NCI-H1417 (cell line): ENCODE measurements at places on chromosomes 4 and X.

GRCh38 chr4:54099748-54100574, at the start of gene GSX2:
TSS of gene GSX2 (plus strand) at chr4:54100163. CDS start at chr4:54100345, 182 bp downstream.
- peak; percentile 49 for DNase-seq

- no peak for DNase-seq
These were observed 6.3 kb downstream of the MAGEB1 start for GRCh38 chrX:30253257-30253656.

GRCh38 chr4:88033309-88033708, 25.9 kb downstream of the PKD2 start:
- DNase-seq, result peak; percentile 17

DNA sequence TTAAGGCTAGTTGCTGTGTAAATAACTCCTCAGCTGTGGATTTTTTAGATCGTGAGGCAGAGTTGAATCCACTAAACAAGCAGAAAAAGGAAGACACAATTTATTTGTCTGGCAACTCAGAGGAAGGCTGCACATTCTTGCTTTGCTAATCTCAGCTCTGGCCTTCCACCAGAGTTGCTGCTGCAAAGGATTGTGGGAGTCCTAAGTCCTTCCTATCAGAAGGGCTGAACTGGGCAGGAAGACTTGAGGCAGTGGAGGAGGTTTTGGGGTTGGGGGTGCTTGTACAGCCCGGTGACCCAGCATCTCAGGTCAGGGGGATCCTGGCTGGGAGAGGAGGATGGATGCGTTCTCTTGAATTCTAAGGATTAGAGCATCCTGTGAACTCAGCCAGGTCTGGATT, 11.0 kb upstream of the VSIG1 start:
- DNase-seq, result no peak

GRCh38 chr4:127134490-127134889, 498.3 kb upstream of the INTU start:
- no peak for DNase-seq
